Activated naive CD8-positive, alpha-beta T cell treated with anti-CD3 and anti-CD28 coated beads, Interleukin-2, amount 10 ng/mL, durations not matched to agents 7 days and 5 days (primary cell): ENCODE measurements at places on chromosomes 3 and 15.

GRCh38 chr15:92653836-92654539, 1.6 kb downstream of the FAM174B start:
- peaks cover 51% of the 10 kb centered on the region for H3K27me3 ChIP-seq
- no peak for DNase-seq
- H3K4me1 ChIP-seq, result peaks cover 5% of the 10 kb centered on the region
- H3K36me3 ChIP-seq, result peaks cover 2% of the 10 kb centered on the region

DNA sequence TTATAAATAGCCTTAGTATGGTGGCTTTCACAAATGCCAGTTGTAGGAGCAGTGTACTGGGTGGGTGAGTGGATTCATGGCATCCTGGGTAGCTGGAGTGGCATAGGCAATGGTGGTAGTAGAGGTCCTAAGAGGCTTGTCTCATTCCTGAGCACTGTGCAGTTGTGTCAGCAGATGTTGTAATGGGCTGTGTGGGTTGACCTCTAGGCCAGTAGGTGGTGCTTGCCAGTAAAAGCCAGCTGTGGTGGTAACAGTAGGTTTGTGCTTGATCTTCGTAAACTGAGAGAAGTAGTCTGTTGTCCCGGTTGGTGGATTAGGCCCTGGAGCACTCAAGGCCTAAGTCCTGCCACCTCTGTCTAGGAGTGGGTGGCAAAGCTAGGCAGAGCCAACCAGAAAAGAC, 149.7 kb upstream of the SUCLG2 start:
- H3K27ac ChIP-seq, result no peak overlapping the region
- H3K4me1 ChIP-seq, result no peaks in the 10 kb centered on the region
- peaks cover 1% of the 10 kb centered on the region for H3K36me3 ChIP-seq
- no peak for DNase-seq

DNA sequence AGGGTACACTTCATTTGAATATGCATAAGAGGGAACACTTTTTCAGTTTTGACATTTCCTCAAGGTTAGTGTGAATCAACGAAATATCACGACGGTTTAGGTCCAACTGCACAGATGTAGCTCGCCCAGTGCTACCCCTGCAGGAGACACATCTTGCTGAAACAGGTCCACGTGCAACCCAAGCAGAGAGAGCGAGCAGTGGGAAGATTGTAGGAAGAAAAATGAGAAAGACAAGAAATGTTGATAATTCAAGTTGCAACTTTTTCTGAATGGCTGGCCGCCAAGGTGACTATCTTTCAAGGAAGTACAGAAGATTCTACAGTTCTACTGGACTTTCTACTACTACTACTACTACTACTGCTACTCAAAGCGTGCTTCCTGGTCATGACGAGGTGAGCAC, 231.7 kb downstream of the PDZRN3 start:
- no peaks in the 10 kb centered on the region for H3K4me1 ChIP-seq
- no peak for DNase-seq
- no peak overlapping the region for H3K27ac ChIP-seq

GRCh38 chr15:62094388-62094787, 27.6 kb downstream of the C2CD4A start:
- H3K27ac ChIP-seq, result no peak overlapping the region
- DNase-seq, result no peak
- no peak overlapping the region for H3K4me3 ChIP-seq
- H3K4me1 ChIP-seq, result no peaks in the 10 kb centered on the region
- no peaks in the 10 kb centered on the region for H3K36me3 ChIP-seq
- H3K27me3 ChIP-seq, result peaks cover 20% of the 10 kb centered on the region

DNA sequence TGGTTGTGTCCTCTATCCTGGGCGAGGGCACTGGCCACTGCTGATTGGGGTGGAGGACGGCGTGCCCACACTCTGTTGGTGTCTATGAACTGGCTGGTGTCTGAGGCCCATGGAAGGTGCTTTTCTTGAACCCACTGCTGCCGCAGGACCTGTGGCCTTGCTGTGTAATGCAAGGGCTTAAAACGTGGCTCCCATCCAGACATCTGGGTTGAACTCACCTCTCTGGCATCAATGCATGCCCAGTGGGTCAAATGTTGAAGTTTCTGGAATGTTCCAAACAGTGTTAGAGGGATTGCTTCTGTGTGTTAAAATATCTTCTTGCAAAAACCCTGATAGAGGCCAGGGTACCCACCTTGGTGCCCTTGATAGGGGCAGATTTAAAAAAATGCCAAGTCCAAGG, 42.6 kb downstream of the FAM3D start:
- DNase-seq, result no peak
- no peak overlapping the region for H3K4me3 ChIP-seq
- no peaks in the 10 kb centered on the region for H3K27me3 ChIP-seq
